Karpas-422 (cell line): ENCODE measurements at places on chromosomes 16 and 17. TPM values are rescaled to one million over a fixed set of nuclear protein-coding genes. Genes with fewer than 3 reads are reported as not detected.

GRCh38 chr17:72928454-72929136 is 163.9 kb downstream of the SLC39A11 start:
- H3K4me3 ChIP-seq: no peak overlapping the region
- H3K4me1 ChIP-seq: 0 out of 2 replicates have a peak, but pooled peaks cover 3% of the 10 kb centered on the region
- no peak for DNase-seq
- H3K27me3 ChIP-seq: no peaks in the 10 kb centered on the region
- no peak overlapping the region for H3K27ac ChIP-seq

- H3K4me3 ChIP-seq: no peak overlapping the region
- no peaks in the 10 kb centered on the region for H3K27me3 ChIP-seq
- no peaks in the 10 kb centered on the region for H3K36me3 ChIP-seq
- H3K4me1 ChIP-seq: no peaks in the 10 kb centered on the region
These were observed 287.3 kb upstream of the MAF start for GRCh38 chr16:79887541-79888540.

SPNS2 gene
- total RNA-seq: not detected in 2 replicates

DNA sequence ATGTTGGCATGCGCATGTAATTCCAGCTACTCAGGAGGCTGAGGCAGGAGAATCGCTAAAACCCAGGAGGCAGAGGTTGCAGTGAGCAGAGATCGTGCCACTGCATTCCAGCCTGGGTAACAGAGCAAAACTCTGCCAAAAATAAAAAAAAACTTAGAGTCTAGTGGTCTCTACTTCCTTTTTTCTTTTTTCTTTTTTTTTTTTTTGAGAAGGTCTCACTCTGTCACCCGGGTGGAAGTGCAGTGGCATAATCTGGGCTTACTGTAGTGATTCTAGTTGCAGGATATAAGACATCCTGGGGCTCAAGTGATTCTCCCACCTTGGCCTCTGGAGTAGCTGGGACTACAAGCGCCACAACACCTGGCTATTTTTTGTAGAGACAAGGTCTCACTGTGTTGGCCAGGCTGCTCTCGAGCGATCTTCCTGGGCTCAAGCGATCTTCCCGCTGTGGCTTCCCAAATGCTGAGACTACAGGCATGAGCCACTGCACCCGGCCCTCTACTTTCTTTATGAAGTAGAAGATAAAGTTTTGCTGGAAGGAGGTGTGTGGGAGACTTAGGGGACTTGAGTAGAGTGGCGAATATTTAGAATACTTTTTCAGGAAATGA is 47.9 kb upstream of the TAOK1 start:
- H3K27me3 ChIP-seq: no peaks in the 10 kb centered on the region
- no peaks in the 10 kb centered on the region for H3K4me1 ChIP-seq
- no peak overlapping the region for H3K4me3 ChIP-seq
- H3K36me3 ChIP-seq: no peaks in the 10 kb centered on the region
- H3K27ac ChIP-seq: no peak overlapping the region

KRTAP4-5 gene
- total RNA-seq: not detected in 2 replicates

- H3K4me1 ChIP-seq: no peaks in the 10 kb centered on the region
- DNase-seq: peak; percentile 74
- H3K27me3 ChIP-seq: no peaks in the 10 kb centered on the region
- no peaks in the 10 kb centered on the region for H3K36me3 ChIP-seq
- no peak overlapping the region for H3K4me3 ChIP-seq
These were observed 675.3 kb downstream of the MAF start for GRCh38 chr16:78925083-78925767.

- no peak for DNase-seq
- H3K27me3 ChIP-seq: no peaks in the 10 kb centered on the region
- H3K4me1 ChIP-seq: peaks cover 47% of the 10 kb centered on the region
- peaks cover 17% of the 10 kb centered on the region for H3K36me3 ChIP-seq
These were observed 5.0 kb downstream of the GRB2 start for GRCh38 chr17:75400326-75400939.

- H3K27me3 ChIP-seq: no peaks in the 10 kb centered on the region
- no peaks in the 10 kb centered on the region for H3K36me3 ChIP-seq
- H3K27ac ChIP-seq: no peak overlapping the region
- H3K4me3 ChIP-seq: no peak overlapping the region
These were observed 586 bp downstream of the CD7 start for GRCh38 chr17:82316651-82317393.

GRCh38 chr16:66166490-66166889 is 200.0 kb upstream of the CDH5 start:
- H3K36me3 ChIP-seq: no peaks in the 10 kb centered on the region
- H3K4me3 ChIP-seq: no peak overlapping the region
- H3K27ac ChIP-seq: no peak overlapping the region
- H3K4me1 ChIP-seq: no peaks in the 10 kb centered on the region
- H3K27me3 ChIP-seq: no peaks in the 10 kb centered on the region; the same call in 1 of the 2 replicates
- no peak for DNase-seq

KRTAP4-9 gene
- total RNA-seq: not detected in 2 replicates

- no peak overlapping the region; the same call in 1 of the 2 replicates for H3K4me3 ChIP-seq
- peak overlapping the region; percentile 68 for H3K27ac ChIP-seq
- DNase-seq: no peak
- H3K4me1 ChIP-seq: peaks cover 100% of the 10 kb centered on the region
These were observed 14.2 kb downstream of the SLC7A5 start for GRCh38 chr16:87854907-87855683.

DNA sequence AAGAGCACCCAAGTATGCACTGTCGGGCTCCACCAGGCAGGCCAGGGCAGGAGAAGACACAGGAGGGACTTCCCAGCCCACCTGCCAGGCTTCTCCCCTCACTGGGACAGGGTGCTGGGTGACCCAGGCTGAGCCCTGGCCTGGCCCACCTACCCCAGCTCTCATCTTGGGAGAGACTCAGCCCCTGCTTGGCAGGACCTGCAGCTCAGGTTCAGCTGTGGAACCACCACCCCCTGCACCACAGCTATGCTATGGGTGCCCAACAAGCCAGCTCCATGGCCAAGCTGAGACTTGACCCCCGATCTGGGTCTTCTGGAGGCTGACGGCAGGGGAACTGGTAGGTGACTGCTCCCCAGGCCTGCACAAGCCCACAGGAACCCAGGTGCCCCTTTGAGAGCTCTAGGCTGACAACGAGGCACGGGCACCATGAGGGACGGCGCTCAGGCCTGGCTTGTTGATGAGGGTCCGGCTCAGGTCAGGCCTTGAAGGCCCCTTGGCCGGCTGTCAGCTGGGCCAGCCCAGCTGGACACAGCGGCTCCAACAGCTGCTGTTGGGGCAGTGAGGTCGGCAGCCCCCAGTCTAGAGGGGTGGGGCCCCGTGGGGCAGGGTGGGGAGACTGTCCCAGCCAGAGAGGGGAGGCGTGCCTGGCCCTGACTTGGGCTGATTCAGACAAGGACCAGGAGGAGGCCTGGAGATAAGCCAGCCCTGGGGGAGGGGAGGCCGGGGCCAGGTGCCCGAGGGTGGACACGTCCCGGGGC is 4.6 kb downstream of the RPUSD1 start:
- H3K4me3 ChIP-seq: no peak overlapping the region
- DNase-seq: peak; percentile 59
- H3K27ac ChIP-seq: no peak overlapping the region
- H3K4me1 ChIP-seq: peaks cover 30% of the 10 kb centered on the region
- H3K36me3 ChIP-seq: peaks cover 5% of the 10 kb centered on the region; the same call in 1 of the 2 replicates

DNA sequence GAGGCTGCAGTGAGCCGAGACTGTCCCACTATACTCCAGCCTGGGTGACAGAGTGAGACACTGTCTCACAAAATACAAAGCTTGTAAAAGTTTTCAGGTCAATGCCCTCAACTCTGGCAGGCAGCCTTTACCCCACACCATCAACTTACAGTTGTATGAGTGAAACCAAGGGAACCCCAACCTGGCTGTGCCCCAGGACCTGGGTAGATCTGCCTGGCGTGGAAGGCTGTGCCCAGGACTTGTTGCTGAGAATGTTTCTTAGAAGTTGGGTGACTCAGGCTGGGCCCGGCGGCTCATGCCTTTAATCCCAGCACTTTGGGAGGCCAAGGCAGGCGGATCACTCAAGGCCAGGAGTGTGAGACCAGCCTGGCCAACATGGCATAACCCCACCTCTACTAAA is 7.8 kb downstream of the CES3 start:
- no peak overlapping the region for H3K4me3 ChIP-seq
- no peaks in the 10 kb centered on the region for H3K27me3 ChIP-seq
- H3K27ac ChIP-seq: no peak overlapping the region
- DNase-seq: no peak

DNA sequence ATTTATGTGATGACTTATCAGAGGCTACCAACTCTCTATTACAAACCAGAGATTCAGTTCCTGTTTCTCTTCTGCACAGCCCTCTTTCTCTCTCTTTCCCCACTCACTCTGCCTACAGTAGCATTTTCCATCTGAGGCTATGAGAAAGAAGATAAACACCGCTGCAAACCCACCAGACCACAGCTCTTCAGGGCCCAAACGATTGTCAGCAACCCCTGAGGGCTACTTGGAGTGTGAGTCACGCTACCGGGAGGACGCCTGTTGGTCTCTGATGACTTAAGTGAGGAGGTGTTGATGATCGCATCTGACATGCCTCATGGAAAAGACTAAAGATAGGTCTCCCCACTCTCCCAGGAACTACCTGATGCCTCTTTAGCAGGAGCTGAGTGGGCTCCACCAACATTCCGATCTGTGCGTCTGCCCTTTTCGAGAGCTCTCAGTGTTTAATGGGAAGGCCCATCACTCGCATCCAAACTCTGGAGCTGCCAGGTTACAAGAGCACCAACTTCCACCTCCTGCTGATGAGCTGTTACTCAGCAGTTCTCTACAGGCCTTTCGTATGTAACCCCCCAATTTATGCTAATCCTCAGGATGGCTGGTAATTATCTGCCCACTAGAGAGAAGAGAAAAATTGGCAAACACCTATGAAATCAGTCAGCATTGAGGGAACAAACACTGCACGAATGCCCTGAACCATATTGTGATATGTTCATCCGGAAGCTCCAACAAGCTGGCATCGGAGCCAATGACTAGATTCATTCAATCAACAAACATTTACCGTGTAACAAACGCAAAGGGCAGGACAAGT is 9.2 kb downstream of the GRIN2A start:
- H3K27ac ChIP-seq: no peak overlapping the region
- H3K36me3 ChIP-seq: no peaks in the 10 kb centered on the region
- DNase-seq: no peak
- no peak overlapping the region for H3K4me3 ChIP-seq
- no peaks in the 10 kb centered on the region for H3K4me1 ChIP-seq

DNA sequence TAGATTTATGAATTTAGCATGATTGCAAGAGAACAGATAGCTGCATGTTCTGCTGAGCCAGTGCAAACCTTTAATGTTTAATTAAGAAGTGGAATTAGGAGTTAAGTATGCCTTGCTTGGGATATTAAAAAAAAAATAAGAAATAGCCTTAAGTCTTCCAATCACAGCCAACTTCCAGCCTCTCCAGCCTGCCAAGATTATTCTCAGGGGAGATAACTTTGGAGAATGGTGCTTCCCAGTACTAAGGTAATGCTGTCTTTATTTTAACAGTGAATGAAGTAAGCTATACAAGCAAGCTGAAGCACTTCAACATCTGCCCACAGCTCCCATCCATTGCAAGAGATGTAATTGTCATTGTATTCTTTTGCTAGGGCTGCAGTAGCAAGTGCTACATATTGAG is 389.5 kb upstream of the ASIC2 start:
- no peaks in the 10 kb centered on the region for H3K27me3 ChIP-seq
- no peak overlapping the region for H3K27ac ChIP-seq
- no peak for DNase-seq
- H3K4me1 ChIP-seq: no peaks in the 10 kb centered on the region
- H3K4me3 ChIP-seq: no peak overlapping the region
- no peaks in the 10 kb centered on the region for H3K36me3 ChIP-seq

- H3K4me1 ChIP-seq: peaks cover 15% of the 10 kb centered on the region
- no peak overlapping the region for H3K27ac ChIP-seq
- H3K36me3 ChIP-seq: no peaks in the 10 kb centered on the region
- H3K4me3 ChIP-seq: no peak overlapping the region; the same call in 1 of the 2 replicates
- no peaks in the 10 kb centered on the region for H3K27me3 ChIP-seq
These were observed 824 bp upstream of the MPP2 start for GRCh38 chr17:43907998-43908721.

DNA sequence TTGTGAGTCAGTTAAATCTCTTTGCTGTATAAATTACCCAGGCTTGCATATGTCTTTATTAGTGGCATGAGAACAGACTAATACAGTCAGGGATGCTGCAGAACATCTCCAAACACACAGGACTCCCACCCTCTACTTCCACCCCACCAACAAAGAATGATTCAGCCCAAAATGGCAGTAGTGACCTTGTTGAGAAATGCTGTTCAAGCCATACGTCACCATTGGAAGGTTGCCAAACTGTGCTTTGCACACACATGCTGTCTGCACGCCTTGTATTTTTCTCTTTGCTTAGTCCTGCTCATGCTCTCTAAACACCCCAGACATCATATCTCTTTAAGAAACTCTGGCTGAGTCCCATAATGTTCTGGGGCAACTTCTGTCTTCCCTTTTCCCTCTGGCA is 589.6 kb downstream of the WWOX start:
- H3K27me3 ChIP-seq: no peaks in the 10 kb centered on the region
- no peak for DNase-seq
- no peaks in the 10 kb centered on the region for H3K4me1 ChIP-seq
- H3K4me3 ChIP-seq: no peak overlapping the region
- H3K27ac ChIP-seq: no peak overlapping the region

DPEP1 gene
- 0.87 and 1.7 TPM in 2 replicates for total RNA-seq
